ENCODE measurements at places on chromosomes 12 and 14. TPM values are rescaled to one million over a fixed set of nuclear protein-coding genes. Genes with fewer than 3 reads are reported as not detected.

- no peak for DNase-seq
Observed at GRCh38 chr12:24945845-24946244, 3.1 kb downstream of the BCAT1 start.

Gene TAS2R46
- 1.6 TPM for total RNA-seq

DNA sequence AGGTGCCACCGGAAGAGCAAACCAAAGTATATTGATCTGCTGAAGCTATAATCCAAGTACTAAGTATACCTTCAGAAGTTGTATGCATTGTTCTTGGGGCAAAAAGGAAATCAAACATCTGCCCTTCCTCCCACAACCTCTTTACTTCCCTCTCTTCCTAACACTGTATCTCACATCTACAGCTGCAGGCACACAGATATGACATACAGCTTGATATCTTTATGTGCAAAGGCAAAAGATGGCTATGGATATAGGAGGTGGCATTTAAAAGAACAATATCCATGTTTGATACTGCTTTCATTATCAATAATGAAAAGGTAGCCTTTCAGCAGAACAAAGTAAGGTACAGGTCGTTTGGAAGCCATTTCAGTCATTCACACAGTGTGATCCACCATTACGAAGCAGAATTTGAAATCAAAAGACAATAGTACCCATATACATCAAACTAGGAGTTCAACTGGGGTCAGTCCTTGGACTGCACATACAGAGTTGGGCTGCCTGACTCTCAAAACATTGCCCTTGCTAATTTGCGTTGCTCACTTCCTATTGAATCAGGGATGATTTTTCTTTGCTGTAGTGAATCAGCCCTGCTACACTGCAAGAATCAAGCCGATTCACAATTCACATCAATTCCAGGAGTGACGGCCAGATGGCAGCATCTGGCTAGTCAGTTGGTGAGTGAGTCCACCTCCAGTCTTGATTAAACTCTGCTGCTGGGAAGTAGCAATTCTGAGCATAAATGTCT is 8.9 kb downstream of the ANG start:
- peak; percentile 72 for DNase-seq

DNA sequence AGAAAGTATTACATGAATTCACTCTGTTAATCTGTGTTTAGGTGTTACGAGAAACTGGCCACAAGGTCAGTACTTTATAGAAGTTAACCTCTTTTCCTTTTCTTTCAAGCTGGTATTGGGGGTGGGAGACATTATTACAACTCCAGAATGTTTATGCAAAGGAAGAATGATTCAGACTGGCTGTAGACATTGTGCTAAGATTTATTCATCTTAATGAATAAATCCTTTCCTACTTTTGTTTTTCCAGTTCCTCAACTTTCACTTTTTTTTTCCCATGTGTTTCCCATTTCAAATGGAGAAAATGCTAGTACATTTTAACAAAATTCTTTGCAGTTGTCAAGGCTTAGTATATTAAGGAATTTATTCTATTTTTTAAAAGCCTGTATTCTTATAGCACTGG is 1.3 kb downstream of the OTOGL start:
- no peak for DNase-seq

Gene CLEC2D
- total RNA-seq = 22.4 TPM

GRCh38 chr14:93330609-93331000 is 2.2 kb downstream of the BTBD7 start:
- no peak for DNase-seq

DNA sequence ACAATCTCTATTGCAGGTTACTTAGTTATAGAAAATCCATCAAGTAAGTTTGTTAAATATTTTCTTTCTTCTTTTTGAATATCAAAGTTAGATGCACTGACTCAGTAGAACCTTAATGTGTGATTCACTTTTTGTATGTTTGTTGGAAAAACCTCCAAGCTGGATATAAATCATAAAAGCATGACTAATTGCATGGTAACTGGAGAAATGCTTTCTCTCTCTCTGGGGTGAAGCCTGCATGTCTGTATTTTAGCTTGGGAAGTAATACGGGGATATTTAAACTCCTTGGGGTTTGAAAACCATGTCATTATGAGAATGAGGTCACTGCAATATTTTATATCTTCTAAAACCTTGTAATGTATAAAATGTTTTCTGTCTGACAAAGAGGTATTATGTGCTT is 58.6 kb upstream of the MYF6 start:
- DNase-seq = no peak

Gene MDM1
- 14.1 TPM for total RNA-seq

DNA sequence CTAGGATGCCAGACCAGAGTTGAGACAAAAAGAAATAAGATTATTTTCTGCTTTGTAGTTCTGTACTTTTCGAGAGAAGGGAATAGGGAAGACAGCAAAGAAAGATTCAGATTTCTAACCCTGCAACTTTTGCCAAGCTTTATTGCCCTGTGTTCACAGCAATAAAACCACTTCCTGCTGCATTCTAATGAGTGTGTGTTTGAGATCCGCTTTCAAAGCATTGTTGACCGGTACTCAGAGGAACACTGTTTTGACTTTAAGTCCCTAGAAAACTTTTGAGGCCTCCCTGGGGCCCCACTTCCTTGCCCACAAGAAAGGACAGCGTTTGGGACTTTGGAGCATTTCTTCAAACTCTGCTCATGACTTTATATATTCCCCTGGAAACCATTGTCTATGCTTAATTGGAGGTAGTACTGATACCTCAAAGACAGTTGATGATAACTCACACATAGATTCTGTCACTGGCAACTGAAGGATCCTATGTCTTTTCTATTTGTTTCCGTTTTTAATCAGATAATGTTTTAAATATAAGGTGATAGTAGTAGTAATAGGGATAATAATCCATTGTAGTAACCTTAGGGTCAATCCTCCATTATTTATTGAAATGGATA is 1.3 kb downstream of the RNASE6 start:
- no peak for DNase-seq

- DNase-seq = no peak
Observed at GRCh38 chr12:82608706-82609105, 78.0 kb upstream of the TMTC2 start.

Gene IFNG-AS1
- total RNA-seq = 0.85 TPM

GRCh38 chr12:102811110-102811737 is 105.8 kb downstream of the PAH start:
- peak; percentile 36 for DNase-seq

GRCh38 chr12:115354007-115354890 is 670.3 kb upstream of the TBX3 start:
- DNase-seq = no peak

DNA sequence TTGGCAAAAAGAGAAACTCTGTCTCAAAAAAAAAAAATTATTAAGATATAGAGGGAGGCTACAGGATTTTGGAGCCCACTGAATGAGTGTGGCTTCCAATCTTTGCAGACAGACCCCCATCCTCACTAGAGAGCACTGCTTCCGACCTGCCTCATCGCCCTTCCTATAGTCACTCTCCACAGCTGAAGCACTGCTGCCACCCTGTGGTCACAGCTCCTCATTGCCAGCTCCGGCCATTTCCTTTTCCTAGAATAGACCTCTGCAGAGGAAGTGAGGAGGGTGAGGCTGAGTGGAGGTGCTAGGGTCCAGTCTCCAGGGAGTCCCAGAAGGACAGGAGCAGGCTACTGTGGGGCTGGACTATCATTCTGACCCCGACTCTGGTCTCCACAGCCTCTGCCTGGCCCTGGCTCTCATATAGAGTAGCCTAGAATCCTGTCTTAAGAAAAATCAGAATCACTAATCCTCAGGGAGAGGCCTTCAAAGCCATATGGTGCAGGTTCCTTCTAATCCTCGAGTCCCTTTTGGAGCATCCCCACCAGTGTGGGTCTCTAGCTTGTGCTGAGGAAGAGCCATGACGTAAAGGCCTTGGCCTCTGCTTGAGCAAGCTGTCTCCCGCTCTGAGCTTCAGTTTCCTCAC is 1.4 kb upstream of the NPFF start:
- peak; percentile 92 for DNase-seq

- no peak for DNase-seq
Observed at GRCh38 chr12:76863837-76864236, 15.0 kb downstream of the CSRP2 start.

Gene GPRC5D
- 0.25 TPM for total RNA-seq

- no peak for DNase-seq
Observed at GRCh38 chr12:124594851-124595250, 27.4 kb upstream of the NCOR2 start.

Gene GSC
- not detected for total RNA-seq

Gene DENND5B
- 14.1 TPM for total RNA-seq

DNA sequence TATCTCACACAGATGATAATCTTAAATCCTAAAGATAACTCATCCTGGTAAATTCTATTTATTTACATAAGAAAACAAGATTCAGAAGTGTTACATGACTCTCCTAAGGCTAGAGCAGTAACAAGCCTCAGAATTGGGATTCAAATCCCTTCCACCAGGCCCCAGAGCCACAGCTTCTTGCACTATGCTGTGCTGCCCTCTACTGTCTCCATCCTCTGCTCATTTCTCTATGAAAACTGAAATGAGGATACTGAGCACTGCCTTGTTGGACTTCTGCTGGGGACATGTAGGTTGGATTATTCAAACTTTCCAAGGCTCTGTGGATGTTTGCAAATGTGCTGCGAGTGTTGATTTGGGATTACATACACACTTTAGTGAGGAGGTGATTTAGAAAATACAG is 23.5 kb upstream of the C12orf50 start:
- no peak for DNase-seq

Gene KERA
- total RNA-seq = not detected

DNA sequence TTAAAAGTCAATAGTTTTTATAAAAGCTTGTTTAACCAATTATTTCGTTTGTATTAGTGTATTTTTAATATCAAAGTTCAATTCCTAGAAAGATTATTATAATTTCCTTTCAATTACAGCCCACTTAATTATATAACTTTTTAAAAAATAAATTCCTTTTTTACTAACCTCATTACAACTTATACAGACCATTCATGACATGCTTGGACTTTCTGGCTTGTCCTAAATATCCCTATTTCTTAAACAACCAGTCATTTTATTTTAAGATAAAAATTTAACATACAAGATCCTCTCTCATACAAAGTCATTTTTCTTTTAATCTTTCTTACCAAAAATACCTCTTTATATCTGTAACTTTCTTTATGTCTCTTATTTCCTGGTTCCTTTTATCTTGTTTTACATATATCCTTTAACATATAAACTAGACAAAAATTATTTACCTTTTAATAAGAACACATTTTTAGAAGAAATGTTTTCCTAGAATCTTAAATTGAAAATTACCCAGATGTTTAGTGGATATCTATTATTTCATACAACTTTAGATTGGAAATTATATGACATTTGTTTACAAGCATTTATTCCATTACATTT is 10.4 kb upstream of the TMEM263 start:
- no peak for DNase-seq

DNA sequence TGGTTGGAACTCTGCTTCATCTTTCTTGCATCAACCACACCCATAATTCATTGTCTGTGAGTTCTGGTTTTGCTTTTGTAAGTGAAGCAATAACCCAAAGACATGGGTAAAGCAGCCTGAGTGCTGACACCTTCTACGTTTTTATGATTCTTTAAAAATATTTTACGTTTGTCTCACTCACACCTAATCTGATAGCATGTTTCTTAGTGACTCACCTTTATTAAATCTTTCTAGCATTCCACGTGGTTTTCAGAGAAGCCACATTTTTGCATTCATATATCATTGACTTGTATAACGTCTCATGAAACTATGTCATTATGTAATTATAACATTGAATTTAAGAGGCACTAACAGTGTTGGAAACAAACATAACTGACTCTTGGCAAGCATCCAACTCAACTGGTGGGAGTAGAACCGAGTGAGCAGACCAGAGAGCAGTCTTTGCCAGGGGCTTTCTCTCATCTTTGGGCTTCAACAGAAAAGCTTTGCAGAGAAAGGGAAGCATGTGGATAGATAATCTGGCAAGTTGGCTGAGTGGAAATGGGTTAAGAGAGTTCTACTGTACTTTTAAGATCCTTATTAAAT is 118.8 kb downstream of the TPH2 start:
- DNase-seq = no peak

GRCh38 chr14:102094101-102094500 is 7.3 kb upstream of the HSP90AA1 start:
- no peak for DNase-seq

Gene TAS2R14
- total RNA-seq = 3.9 TPM

GRCh38 chr14:85428926-85429325 is 101.0 kb upstream of the FLRT2 start:
- no peak for DNase-seq

Gene GSG1
- total RNA-seq = 0.19 TPM

- no peak for DNase-seq
Observed at GRCh38 chr12:97127061-97127460, 220.0 kb downstream of the NEDD1 start.

DNA sequence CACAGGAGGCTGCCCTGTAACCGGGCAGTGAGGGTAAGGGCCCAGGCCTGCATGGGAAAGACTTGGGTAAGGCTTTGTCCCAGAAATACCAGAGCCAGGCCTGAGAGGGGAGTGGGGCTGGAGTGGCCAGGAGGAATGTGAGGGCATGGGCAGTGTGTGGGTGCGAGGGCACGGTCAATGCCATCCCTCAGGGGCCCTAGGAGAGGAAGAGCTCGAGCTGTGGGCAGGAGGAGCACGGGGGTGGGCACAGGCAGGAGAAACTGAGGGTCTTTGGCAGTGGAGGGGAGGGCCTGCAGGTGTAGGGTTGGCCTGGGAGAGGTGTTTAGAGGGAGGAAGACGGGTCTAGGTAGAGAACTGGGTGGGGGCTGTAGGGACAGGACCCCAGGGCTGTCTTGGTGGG is 381.6 kb downstream of the TMEM121 start:
- peak; percentile 35 for DNase-seq

Gene SIX6
- total RNA-seq = not detected

GRCh38 chr12:24760162-24760561 is 188.7 kb downstream of the BCAT1 start:
- DNase-seq = peak; percentile 67

DNA sequence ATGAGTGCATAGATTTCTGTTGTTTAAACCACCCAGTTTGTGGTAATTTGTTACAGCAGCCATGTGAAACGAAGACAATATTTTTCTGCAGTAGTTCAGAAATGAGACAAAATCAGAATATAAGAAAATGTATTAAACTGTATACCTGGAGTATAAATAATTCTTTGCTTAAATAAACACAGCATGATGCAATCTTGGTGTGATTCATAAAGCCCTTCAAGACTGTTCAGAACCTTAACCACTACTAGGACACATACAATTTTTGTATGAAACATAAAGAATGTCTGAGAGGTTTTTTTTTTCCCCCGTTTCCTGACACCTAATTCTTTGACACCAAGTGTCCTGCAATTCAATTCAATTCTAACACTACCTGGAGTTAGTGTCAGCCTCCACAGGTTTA is 10.5 kb downstream of the C12orf75 start:
- no peak for DNase-seq

Measured in kidney (tissue), 22 donors.